ENCODE measurements at places on chromosomes 7 and 10.

DNA sequence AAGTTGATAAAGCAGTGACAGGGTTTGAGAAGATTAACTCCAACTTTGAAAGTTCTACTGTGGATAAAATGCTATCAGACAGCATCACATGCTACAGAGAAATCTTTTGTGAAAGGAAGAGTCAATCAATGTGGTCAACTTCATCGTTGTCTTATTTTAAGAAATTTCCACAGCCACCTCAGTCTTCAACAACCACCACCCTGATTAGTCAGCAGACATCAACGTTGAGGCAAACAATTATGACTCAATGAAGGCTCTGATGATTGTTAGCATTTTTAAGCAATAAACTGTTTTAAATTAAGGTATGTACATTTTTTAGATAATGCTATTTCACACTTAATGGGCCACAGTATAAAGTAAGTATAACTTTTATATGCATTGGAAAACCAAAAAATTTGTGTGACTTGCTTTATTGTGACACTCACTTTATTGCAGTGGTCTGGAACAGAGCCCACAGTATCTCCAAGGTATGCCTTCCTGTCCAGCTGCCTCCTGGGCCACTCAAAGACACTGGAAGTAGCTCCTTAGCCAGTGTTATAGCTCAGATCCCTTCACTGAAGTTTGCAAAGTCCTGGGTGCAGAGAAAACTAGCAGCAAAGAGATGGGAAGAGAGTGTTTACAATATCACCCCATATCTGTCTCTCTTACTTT, 293.1 kb downstream of the ARHGAP12 start:
- DNase-seq, result no peak

GRCh38 chr7:9250876-9251275, 817.5 kb downstream of the NXPH1 start:
- DNase-seq, result no peak

DNA sequence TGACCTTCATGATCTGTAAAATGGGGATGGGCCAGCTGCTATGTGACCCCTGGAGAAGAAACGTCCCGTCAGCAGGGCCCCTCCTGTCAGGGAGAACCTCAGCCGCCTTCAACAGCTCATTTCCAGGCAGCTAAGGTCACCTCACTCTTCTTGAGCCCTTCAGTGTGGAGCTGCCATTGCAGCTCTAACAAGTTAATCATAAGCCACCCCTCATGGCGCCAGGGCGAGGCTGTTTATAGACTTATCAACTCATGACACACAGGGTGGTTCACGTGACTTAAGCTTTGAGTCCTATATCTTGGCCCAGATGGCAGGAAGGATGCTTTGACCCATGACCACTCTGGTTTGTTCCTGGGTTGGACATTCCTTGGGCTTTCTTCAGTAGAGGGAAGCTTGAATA, 315.1 kb downstream of the TNS3 start:
- DNase-seq, result no peak

DNA sequence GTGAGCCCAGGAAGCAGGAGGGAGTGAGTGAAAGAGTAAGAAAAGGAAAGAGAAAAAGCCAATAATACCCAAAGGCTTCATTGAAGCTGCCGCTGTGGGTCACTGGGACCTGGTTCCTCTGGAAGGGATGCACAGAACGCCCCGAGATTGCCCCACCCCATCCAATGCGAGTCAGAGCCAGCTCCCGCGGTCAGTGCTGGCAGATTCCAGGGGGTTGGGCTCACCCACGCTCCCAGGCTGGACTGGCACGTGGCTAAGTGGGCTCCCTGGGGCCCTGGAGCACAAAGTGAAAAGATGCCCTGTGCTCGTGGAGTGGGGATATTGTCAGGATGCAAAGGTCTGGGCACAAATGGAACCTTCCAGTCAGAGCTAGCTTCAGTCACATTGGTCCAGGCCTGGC, 117.0 kb downstream of the OAT start:
- DNase-seq, result no peak

DNA sequence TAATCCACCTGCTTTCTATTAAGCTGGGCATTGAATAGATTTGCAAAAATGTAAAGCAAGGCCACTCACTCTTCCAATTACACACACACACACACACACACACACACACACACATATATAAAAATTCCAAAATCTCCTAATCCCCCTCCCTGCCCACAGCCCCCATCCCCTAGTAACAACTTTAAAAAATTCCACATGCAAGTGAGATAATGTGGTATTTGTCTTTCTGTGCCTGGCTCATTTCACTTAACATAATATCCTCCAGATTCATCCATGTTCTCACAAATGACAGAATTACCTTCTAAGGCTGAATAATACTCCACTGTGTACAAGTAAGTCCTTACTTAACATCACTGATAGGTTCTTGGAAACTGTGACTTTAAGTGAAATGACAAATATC, 24.2 kb downstream of the SH2D4B start:
- no peak for DNase-seq

DNA sequence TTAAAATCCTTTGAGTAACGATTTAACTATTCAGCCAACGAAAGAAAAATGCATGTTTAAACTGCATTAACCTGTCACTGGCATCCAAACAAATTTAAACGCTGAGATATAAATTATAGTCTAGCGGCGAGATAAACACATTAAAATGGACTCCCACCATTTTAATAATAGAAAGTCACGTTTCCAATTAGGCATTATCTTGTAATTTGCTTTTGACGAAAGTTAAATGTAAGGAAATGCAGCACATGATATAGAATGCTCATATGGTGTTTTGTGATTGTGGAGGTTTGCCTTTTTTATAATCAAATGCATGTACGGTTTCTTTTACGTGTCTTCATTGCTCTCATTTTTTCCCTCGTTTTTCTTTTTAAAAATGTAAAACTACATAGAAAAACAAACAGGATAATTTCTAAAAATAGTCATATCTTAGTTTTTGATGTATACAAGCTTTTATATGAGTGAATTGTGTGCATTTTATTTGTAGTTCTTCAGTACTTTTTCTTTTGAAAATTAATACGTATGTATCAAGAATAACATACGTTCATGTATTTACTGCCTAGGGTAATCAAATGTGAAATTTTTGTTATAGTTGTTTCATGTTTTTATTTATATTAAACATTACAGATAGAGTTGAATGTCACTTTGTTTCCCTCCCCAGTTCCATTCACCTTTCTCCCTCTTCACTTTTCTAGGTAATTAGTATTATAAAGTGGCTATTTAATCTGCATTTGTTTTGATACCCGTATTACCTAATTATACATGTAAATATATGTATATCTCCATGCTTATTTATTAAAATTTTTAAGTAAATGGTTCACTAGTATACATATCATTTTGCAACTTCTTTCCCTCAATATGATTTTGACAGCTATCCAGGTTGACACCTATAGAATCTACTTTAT, 1.1 kb upstream of the KLF14 start:
- DNase-seq, result no peak

DNA sequence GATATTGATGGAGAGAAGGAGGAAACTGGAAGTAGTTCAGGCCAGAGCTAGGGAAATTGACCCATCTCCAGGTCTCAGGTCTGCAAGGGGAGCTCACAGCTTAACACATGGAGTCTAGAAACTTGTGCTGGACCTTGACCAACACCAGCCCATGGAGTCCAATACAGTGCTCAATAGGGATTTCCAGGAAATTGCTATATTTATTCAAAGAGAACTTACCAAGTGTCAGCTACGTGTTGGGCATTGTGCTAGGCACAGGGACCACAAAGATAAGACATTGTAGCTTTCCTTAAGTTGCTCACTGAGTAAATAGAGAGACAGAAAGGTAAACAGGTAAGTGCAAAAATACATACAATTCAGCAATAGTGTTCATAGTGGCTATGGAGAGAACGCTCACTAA, 72.7 kb upstream of the ATRNL1 start:
- no peak for DNase-seq

GRCh38 chr10:108130575-108130974, 966.1 kb upstream of the SORCS1 start:
- no peak for DNase-seq

GRCh38 chr7:148698007-148698396, 701 bp upstream of the CUL1 start:
- no peak for DNase-seq

DNA sequence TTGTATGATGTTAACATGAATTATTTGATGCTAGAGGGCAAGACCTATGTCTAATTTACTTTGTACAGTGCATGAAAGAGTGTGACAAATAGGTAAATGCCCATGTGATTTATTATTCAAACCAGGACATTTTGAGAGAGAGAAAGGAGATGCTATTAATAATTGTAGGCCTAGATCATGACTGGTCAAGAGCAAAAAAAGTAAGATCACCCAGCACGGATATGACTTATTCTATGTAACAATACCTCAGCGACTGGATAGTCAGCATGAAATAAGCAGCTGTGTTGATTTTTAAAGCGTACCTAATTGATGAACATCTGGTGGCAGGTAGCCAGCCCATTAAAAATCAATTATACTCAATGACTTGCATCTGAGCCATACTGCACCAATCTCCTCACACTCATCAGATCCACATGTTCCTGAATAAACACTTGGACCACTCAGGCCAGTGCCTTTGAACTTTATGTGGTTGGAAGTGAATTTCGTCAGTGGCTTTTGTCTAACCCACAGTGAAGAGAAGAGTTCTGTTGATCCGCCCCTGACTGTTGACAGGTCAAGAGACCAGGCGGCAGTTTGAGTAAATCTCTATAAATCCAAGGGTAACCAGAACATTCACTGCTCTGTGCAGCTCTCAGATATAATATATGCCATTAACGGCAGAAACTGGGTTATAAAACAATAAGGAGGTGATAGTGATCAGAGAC, 435.3 kb downstream of the MDFIC start:
- no peak for DNase-seq

DNA sequence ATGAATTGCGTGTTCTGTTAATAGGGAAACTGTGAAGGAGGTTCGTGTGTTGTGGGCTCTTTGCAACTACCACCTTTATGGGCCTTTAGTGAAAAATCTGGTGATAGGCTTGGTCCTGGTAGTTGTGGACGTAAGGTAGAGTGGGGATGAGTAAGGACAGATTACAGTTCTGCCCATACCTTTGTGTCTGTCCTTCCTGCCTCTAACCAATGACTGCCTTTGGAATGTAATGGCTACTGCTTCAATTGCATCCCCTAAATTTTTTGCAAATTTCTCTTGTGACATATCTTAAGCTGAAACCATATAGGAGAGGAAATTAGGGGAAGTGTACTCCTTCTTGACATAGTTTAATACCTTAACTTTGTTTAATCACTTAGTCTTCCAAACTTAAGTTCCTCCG, 82.3 kb downstream of the ADK start:
- DNase-seq, result no peak
